Right renal pelvis (tissue), 4 donors: ENCODE measurements at places on chromosomes 11 and 22.

DNA sequence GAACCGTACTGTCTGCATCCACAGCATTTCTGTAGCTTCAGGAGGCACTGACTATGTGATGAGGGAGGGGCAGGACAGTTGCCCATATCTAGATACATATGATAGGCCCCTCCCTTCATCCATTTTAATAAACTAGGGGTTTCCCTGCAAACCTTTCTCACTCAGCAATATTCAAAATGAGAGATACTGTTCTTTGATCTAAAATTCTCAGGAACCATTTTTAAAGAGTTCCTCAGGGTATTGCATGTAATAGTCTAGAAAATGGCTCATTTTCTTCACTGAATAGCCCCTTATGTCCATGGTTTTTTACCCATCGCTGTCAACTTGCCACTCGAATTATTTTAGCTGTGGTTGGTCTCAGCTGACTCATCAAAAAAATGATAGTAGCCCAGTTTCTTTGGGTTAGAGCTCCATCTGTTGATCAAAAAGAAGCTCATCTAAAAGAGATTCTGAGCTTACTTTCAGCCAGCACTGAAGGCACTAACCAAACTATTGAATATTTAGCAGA lies 37.0 kb upstream of the DNAJB7 start:
- peak; percentile 25 for DNase-seq

DNA sequence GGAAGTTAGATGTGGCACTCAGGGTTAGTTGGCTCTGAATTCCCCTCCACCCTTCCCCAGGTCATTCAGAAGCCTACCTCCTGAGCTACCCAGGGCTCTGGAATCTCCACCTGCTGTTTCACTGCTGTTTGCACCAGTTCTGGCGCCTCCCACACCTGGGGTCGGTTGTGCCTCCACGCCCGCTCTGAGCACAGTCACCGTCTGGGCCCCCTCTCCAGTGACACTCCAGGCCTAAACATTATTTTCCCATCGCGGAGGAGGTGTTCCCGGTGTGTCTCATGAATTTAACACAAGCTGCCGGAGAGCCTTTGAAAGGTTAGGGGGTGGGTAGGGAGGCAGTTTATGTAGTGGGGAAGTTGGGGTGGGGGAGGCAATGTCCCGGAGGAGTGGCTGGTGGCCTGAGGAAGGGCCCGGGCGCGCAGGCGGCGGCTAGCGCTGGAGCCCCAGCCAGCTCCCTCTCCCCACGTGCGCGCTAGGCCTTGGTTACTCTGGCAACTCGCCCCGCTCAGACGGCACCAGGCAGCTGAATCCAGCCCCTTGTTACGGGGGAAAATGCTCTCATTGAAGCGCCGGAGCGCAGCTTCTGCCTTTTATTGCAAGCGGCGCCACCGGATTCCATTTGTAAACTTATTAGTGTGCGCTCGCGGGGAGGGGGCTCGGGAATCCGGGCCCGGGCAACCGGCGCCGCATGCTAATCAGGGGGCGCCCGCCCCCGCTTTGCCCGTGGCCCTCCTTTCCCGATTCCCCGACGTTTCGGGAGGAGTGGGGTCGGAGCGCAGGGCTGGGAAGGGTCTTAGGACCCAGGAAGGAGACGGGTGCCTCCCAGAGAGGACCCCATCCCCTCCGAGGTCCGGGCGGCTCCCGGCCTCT lies 52.4 kb downstream of the GRIK4 start:
- DNase-seq = no peak

GRCh38 chr22:40385036-40385782 lies 14.8 kb downstream of the SGSM3 start:
- no peak for DNase-seq

- DNase-seq = no peak
Measured at GRCh38 chr11:67002297-67002913, 20.5 kb upstream of the SYT12 start.
